Prostate gland (tissue), 2 donors: ENCODE measurements at places on chromosomes 2 and 18. TPM values are rescaled to one million over a fixed set of nuclear protein-coding genes. Genes with fewer than 3 reads are reported as not detected.

DNA sequence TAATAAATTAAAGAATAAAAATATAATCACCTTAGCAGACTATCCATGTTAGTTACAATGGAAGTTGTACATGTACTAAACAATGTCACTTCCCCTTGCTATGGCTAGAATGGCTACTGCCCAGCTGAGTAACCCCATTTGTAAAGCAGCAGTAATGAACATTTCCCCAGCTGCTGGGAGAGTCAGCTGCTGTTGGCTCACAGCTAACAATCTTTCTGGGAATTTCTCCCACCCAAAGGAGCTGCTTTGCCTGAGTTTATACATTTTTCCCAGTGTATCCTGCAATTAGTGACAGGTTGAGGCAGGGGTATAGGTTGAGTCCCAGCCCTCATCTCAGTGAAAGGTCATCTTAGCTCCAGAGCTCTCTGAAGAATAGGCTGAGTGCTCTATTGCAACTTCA lies 665.6 kb upstream of the KLHL29 start:
- no peak overlapping the region for H3K27ac ChIP-seq
- H3K4me1 ChIP-seq, result no peaks in the 10 kb centered on the region
- H3K36me3 ChIP-seq, result no peaks in the 10 kb centered on the region
- H3K27me3 ChIP-seq, result no peaks in the 10 kb centered on the region
- DNase-seq, result no peak

DNA sequence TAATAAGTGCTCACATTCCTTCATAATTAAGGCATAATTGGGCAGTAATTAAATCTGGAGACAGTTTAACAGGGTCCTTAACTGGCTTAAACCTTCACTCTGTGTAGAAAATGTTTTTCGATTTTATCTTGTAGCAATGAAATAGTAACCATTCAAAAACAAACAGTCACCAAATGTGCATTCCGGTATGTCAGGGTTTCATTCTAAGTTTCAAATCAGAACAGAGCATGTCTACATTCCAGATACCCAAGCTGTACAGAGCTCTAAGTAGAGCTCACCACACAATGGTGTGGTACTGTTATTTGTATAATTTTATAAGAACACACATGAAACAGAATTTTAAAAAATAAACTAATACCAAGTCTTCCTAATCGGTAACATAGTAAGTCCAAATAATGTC lies 52.6 kb downstream of the SMAD2 start:
- no peak overlapping the region for H3K27ac ChIP-seq
- no peaks in the 10 kb centered on the region for H3K4me1 ChIP-seq
- no peaks in the 10 kb centered on the region for H3K27me3 ChIP-seq

DNA sequence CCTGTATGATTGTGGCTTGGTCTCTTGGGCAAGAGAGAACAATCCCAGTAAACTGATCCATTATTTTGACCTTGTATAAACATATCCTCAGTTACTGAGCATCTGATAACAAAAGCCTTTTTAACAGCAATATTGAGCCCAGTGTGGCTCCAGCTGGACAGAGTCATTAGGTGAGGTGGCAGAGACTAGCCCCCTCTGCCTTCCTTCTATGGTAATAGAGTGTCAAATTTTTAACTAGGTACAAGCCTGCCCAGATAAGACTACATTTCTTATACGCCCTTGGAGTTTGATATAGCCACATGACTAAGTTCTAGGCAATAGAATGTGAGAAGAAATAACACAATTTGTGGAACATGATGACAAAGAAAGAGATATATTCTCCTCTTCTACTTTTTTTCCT lies 56.2 kb downstream of the HNMT start:
- H3K27me3 ChIP-seq, result no peaks in the 10 kb centered on the region
- H3K36me3 ChIP-seq, result no peaks in the 10 kb centered on the region
- H3K27ac ChIP-seq, result no peak overlapping the region
- no peaks in the 10 kb centered on the region for H3K4me1 ChIP-seq

DNA sequence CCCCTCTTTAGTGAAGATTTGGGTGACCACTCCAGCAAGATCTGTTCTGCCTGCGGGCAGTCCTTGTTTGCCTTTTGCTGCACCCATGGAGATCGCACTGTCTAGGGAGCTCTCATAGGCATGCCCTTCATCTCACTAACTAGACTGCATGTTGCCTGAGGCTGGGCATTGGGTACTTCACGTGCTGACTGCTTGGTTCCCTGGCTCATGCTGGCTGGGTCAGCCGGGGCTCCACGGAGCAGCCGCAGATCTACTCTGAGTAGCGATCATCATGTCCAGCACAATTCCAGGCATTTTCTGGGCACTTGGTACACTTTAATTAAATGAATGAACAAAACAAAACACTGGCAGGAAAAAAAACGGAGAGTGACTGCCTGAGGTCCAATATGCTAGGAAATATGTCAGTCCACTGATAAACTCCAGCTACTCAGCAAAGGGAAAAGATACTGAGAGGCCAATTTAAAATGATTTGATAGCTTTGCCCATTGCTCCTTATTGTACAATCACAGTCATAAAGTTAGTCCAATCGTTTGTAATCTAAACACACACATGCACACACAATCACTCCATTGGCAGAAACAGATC lies 220.3 kb downstream of the C1D start:
- no peaks in the 10 kb centered on the region for H3K36me3 ChIP-seq
- no peaks in the 10 kb centered on the region for H3K4me1 ChIP-seq
- no peak overlapping the region for H3K4me3 ChIP-seq

DNA sequence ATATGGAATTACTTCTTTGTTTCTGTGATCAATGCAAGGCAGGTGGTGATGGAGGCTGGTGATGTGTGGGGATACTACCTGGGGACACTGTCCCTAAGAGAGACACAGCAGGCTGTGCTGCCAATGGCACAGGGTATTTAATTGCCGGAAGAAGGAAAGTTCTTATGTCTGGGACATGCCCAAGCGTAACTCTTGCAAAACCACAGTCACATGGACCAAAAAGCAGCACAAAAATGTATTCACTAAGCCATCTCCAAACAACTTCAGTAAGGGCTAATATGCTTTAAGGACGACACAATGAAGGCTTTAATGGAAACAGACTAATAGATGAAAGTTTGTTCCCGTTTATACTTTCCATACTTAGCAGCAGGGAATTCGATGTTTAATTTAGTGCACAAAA lies 49.7 kb upstream of the AP1S3 start:
- no peaks in the 10 kb centered on the region for H3K4me1 ChIP-seq
- no peaks in the 10 kb centered on the region for H3K27me3 ChIP-seq
- H3K4me3 ChIP-seq, result no peak overlapping the region
- no peak overlapping the region for H3K27ac ChIP-seq

GRCh38 chr2:168158586-168158985 lies 88.8 kb downstream of the STK39 start:
- no peak for DNase-seq
- no peaks in the 10 kb centered on the region for H3K27me3 ChIP-seq
- no peak overlapping the region for H3K4me3 ChIP-seq
- H3K36me3 ChIP-seq, result no peaks in the 10 kb centered on the region

Gene DHRS9
- 0.34 TPM for total RNA-seq

Gene LIPG
- 28.5 TPM for total RNA-seq
